ENCODE measurements at places on chromosomes 2 and 18.
A peak's percentile ranks its signal among the peaks of the same experiment; 100 is the strongest.

GRCh38 chr2:164568317-164568716 lies 53.0 kb downstream of the GRB14 start:
- no peak for ATAC-seq

DNA sequence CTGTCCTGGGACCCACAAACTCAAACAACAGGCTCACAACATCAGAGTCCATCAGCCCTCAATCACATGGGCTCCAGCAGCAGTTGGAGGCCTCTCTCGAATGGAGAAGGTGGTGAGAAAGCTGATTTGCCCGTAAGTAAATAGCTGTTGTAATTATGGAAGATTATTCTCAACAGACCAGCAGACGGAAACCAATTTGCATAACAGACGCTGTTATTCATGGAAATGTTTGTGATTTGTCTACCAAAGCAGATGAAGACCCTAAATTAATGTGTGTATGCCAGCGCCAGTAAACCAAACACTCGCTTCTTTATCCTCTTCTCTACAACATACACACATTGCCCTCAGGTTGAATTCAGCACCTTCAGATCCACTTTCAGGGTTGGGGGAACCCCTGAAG lies 23.4 kb upstream of the GALNT14 start:
- ATAC-seq = no peak

GRCh38 chr2:11290211-11290610 lies 54.2 kb downstream of the ROCK2 start:
- no peak for ATAC-seq

DNA sequence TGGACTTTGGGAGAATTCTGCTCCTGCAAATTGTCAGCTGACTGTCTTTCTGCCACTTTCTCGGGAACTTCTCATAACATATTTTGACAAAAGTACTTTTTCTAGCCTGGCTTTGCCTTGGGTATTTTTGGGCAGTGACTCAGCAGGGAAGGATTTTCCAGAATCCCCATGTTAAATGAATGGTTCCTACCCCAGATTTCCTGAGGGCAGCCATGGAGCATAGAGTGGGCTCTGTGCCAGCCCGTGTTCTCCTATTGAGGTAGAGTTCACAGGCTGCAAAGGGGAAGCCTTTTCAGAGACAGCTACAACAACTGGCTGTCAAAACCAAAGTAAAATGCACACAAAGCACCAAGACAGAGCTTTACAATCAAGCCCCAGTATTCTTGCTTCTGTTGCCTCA lies 59.8 kb downstream of the BMP10 start:
- ATAC-seq = no peak

DNA sequence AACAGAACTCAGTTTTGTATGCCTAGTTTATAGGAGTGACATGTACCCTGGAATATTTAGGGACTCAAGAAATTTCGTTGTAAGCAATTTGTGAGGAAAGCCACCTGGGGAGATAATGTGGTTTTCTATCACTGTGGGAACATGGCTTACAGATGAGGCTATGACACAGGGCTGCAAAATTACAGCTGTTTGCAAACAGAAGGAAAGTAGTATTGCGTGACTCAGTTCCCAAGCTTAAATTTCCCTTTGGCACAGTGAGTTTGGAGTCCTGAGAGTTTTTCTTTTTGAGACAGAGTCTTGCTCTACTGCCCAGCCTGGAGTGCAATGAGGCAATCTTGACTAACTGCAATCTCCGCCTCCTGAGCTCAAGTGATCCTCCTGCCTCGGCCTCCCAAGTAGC lies 149.8 kb downstream of the MYO5B start:
- ATAC-seq = no peak

- peak; percentile 85 for ATAC-seq
Observed at GRCh38 chr2:225842939-225843338, 443.4 kb downstream of the NYAP2 start.

DNA sequence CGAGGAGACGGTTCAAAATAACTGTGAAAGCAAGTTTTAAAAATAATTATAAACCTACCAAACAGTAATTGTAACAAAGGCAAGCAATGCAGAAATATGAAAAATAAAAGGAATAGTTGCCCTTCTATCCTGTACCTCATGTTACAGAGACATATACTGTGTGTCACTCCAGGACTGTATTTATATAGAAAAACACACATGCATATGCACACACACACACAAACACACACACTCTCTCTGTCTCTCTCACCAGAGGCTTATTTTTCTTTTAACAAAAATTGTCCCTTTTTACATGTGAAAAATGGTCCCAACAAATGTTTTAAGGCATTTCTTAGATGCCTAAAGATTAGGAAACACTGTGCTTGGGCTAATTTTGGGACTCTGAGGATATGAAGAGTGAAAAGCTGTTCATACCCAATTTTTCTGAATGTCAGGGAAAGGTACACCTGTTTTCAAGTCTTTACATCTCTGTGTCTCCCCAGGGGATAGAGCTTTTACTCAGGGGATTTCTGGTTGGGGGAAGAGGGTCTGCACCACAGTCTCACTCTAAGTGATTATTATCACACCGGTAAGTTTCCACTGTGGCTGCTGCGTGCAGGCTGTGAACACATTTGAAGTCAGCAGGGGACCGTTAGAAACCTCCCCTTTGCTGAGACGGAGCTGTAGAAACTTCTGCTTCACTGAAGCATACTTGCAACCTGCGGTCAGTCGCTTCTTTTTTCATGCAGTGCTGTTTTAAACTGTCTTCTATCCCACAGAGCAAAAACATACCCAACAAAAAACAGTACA lies 51.4 kb upstream of the SPAG16 start:
- peak; percentile 54 for ATAC-seq

GRCh38 chr2:239811111-239811781 lies 213.9 kb downstream of the NDUFA10 start:
- ATAC-seq = no peak

- ATAC-seq = no peak
Observed at GRCh38 chr2:142827170-142827569, 50.3 kb upstream of the KYNU start.

DNA sequence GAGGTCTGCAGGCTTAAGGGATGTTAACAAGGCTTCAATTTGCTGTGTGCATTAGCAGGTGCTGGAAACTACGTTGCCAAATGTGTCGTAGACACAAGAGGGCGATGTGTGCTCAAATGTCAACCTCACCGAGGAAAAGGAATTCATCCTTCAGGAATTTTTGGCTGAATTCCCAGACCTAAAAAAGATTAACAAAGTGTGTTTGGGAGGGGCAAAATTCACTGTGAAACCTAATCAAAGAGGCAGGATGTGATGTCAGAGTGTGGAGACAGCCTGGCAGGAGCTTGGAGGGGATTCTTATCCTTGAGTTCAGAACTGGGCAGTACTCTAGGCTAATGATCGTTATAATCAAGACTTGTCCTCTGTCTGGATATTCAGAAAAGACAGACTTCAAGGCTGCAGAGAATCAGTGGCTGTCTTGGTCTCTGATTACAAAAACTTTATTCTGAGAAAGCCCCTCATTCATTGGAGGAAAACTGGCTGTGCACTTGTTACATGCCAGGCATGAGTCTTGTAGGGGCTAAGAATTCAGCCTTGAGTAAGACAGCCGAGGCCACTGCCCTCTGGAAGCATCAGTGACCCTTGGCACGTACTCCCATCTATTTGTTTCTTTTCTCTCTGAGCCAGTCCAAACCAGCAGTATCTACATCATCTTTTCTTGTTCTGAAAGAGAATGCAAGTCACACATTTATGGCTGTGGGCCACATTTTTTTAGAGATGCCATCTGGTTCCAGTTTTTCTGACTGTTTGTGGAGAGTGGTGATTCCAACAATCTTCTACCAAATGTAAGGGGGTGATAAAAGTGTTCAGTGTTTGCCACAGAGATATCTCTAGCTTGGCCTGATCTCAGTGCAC lies 18.7 kb upstream of the SCYGR1 start:
- peak; percentile 90 for ATAC-seq

DNA sequence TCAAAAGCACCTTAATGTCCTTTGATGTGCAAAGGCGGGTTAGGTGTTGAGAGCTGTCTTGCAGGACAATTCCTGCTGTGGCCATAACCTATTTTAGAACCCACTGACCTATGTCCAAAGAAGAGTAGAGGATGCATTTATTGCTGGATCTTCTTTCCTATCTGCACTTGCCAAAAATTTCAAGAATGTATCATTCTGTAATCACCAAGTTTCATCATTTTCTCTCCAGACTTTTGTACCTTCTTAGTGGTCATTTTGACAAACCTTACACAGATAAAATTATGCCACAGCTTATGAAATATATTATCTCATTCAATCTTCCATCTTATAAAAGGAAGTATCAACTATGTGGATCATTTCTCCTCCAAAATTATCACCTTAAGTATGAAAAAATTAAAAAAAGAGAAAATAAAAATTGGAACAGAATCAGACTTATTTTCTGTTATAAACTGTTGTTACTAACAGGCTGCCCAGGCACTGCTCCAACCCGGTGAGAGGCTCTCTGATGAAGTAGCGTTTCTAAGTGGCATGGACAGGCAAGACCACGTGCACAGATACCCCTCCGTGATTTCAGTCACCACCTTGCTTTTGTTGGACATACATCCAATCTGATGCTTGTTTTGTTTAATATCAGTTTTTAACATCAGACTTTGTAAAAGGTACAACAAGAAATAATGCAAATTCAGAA lies 559.9 kb upstream of the ID2 start:
- ATAC-seq = no peak

DNA sequence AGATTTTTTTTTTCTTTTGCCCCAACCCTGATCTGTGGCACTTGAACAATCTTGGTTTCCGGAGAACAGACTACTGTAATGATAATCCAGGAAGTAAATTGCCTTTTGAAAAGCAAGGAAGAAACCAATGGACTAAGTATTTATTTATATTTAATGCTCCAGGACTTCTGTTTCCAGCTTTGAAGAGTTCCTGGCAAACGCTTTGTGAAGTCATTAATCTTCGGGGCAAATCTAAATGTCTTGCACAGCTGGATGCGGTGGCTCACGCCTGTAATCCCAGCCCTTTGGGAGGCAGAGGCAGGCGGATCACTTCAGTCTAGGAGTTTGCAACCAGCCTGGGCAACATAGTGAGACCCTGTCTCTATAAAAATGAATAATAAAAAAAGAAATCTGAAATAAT lies 135.1 kb upstream of the GATA6 start:
- no peak for ATAC-seq

- no peak for ATAC-seq
Observed at GRCh38 chr2:45833301-45833967, 182.0 kb downstream of the PRKCE start.

DNA sequence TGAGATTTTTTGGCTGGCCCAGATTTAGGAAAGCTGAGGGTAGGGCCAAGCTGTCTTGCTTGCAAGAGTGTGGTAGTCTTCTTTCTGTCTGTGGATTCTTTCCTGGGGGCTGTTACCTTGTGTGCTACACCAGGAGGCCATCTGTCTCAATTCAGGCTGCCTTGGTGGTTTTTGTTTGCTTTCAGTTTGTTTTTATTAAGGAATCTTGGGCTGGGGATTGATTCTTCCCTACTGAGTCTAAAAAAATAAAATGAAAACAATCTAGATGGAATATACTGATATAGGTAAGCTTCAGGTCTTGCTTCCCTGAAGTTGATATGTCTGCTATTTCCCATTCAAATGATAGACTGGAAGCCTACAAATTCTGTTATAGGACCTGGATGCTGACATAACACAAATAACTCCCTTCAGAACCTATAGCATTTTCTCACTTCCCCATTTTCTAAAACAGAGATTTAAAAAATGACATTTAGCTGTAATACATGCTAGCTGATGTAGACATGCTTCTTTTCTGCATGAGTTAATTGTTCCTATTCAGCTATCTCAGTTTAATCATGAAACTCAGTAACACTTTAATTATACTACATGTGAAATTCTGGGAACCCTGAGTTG lies 5.3 kb downstream of the LHCGR start:
- ATAC-seq = no peak

DNA sequence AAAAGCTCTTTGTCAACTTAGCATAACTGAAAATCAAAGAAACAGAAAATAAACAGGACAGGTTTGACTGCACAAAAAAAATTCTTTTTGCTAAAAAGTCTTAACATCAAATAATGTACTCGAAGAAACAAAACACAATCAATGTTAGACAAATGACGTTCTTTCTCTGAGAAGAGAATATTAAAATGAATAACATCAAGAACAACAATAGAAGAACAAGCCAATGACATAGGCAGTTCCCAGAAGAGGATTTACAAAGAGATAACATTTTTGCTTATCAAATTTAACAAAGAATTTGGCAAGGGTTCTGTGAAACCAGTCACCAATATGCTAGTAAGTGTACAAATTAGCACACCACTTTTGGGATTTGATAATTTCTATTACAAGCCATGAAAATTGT lies 5.8 kb downstream of the GPR55 start:
- ATAC-seq = no peak

DNA sequence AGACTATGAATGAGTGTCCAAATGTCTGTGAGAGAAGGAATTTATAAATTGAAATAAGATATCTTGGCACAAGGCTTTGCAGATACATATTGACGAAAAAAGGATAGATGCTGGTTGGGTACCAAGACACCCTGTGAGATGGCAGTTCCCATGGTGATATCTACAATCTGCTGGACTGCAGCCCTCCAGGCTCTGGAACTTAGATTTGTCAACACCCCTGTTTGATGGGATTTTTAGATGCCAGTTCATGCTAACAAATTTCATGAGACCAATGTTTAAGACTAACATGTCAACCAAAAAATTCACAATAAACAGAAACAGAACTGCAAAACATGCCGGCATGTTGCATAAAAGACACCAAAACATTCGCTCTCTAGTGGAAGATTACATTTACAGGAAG lies 400.3 kb upstream of the CNTNAP5 start:
- ATAC-seq = no peak

- ATAC-seq = no peak
Observed at GRCh38 chr2:178499640-178500039, 19.4 kb downstream of the PLEKHA3 start.

DNA sequence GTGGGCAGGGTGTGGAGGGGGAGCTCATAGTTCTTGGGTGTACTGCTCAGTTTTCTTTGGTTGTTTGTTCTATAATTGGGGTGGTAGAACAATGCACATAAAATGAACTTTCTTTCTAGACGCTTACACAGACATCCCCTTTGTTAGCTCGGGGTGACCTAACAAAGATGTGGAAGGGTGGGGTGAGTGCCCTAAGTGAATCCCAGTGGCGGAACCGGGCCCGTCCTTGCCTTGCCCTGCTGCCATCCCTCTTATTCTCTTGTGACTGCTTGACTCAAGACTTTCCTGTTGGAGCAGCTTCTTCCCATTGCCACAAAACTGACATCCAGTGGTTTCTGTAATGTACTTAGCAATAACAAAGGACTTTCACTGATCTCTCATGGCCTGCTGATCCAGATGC lies 268.1 kb downstream of the PTGR3 start:
- ATAC-seq = no peak

- no peak for ATAC-seq
Observed at GRCh38 chr18:10065296-10065695, 151.5 kb downstream of the VAPA start.

DNA sequence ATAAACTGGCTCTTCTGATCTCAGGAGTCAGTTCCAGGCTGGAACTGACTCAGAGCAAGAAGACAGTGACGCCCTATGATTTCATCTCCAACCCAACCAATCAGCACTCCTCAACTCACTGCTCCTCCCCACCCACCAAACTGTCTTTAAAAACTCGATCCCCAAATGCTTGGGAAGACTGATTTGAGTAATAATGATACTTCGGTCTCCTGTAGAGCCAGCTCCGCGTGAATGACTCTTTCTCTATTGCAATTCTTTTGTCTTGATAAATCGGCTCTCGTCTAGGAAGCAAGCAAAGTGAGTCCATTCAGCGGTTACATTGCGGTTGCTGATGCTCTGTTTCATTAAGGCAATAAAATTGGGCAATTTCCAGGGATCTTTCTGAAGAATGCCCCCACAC lies 1025.3 kb upstream of the CNTNAP5 start:
- peak; percentile 64 for ATAC-seq
